ENCODE measurements at places on chromosomes 1 and 21. TPM values are rescaled to one million over a fixed set of nuclear protein-coding genes. Genes with fewer than 3 reads are reported as not detected.

The IVNS1ABP gene
- total RNA-seq: 116 TPM

The GRIK3 gene
- total RNA-seq: 0.08 TPM

The C1orf50 gene
- 11.0 TPM for total RNA-seq

GRCh38 chr1:31764312-31765040 lies at the start of gene ADGRB2:
Gene ADGRB2, minus strand, starts transcription at chr1:31764340. Its CDS starts 7,119 bp downstream, at chr1:31757221.
- no peak for DNase-seq

The CFH gene
- 58.0 TPM for total RNA-seq

The TTC3 gene
- 62.1 TPM for total RNA-seq

GRCh38 chr1:109643385-109644230 lies 12.3 kb upstream of the GSTM4 start:
- peak; percentile 93 for DNase-seq

DNA sequence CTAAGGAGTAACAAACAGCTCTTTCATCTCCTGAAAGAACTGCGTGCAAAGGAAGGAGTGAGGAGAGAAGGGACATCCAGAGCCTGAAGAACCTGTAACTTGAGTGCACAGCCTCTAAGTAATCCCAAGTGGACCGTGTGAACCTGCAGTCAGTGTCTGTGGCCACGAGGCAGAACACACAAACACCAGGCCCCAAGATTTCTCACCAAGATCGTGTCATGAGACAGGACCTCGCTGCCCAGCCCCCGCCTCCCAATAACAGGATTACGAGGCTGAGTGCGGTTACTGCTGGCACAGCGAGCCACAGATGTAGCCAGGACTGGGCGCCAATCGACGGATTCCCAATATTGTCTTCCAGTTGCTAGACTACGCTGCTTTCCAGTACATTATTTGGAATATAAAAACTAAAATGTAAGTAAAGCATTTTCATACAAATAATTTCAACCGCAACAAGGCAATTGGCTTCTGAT lies 101.3 kb upstream of the SLC25A33 start:
- DNase-seq: no peak

DNA sequence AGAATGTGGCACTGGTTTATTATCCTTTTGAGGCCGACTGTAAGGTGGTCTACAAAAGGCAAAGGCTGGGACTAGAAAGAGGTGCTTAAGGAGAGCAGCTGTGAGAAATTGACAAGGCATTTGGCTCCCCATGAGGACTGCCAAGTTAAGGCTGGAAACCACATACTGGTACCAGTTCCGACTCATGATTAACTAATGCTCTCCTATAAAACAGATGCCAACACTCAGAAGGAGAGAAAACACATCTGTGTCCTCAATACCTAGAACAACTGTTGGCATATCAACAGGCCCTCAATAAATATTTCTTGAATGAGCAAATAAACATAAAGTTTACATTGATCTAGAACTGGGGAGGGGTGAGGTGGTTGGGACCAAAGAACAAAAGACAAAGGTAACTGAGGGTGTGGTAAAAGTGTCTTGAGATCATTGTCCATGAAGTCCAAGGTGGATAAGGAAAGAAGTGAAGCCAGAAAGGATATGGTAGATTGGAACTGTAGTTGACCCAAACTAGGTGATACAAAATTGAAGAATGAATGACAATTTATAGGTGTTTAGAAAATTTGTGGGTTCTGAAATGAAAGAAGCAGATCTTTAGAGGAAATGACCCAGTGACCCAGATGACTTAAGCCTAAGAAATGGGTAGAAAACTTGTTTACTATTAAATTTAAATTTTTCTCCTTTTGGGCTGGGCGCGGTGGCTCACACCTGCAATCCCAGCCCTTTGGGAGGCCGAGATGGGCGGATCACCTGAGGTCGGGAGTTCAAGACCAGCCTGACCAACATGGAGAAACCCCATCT lies 16.9 kb upstream of the MCL1 start:
- no peak for DNase-seq

DNA sequence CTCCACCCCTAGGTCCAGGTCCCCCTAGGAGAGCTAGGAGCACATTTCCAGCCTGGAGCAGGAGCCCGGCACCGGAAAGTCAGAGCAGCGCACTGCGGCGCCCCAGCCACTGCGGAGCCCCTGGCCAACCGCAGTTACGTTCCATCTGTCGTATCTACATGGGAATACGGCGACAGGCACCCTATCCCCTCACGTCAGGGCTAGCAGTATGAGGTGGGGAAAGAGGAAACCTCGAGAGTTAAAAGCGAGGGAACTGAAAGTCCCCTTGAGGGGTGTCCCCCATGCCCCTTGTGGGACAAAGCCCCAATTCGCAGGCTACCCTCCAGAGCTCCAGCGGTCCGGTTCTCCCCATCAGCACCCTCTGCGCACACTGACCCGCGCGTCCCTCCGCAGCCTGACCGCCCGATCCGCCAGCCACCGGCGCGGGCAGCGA lies 995 bp downstream of the COLGALT2 start:
- DNase-seq: no peak

DNA sequence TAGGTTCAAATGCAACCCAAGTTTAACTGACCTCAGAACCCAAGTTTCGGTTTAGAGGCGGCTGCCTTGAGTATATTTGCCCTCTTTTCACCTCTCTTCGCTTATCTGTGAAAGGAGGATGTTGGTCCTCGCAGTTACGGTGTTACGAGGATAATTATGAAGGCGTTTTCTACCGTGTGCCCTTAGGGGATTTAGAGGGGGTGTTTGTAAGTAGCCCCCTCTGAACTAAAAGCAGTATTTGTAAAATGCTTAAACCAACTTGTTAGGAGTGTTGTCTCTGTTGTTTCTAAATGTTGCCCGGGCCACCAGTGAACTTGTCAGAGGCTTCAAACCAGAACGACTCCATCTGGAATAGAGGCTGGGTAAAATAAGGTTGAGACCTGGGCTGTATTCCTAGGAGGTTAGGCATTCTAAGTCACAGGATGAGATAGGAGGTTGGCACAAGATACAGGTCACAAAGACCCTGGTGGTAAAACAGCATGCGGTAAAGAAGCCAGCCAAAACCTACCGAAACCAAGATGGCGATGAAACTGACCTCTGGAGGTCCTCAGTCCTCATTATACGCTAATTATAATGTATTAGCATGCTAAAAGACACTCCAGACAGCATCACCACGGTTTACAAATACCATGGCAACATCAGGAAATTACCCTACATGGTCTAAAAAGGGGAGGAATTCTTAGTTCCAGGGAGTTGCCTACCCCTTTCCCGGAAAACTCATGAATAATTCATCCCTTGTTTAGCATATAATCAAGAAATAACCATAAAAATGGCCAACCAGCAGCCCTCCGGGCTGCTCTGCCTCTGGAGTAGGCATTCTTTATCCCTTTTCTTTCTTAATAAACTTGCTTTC lies 1.0 kb upstream of the PSRC1 start:
- DNase-seq: no peak

The ADORA1 gene
- total RNA-seq: 12.1 TPM

The TINAGL1 gene
- total RNA-seq: 180 TPM

DNA sequence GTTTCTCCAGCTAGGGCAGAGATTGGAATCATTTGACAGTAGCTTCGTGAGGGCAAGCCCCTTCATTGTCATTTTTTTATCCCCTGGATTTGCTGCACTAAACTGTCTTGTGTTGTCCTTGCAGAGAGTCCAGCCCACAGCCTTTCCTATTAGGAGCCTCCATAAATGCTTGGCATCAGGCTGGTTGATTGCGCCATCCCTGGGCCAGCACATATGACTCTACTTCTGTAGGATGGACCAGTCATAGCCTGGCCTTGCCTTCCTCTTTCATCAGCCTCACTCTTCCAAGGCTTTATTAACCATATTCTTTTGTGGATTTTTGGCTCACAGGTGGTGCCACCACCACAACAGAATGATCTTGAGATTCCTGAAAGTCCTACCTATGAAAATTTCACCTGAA lies 31.4 kb downstream of the LY9 start:
- no peak for DNase-seq

The DMRTA2 gene
- total RNA-seq: 0.08 TPM

The DNASE2B gene
- total RNA-seq: not detected

DNA sequence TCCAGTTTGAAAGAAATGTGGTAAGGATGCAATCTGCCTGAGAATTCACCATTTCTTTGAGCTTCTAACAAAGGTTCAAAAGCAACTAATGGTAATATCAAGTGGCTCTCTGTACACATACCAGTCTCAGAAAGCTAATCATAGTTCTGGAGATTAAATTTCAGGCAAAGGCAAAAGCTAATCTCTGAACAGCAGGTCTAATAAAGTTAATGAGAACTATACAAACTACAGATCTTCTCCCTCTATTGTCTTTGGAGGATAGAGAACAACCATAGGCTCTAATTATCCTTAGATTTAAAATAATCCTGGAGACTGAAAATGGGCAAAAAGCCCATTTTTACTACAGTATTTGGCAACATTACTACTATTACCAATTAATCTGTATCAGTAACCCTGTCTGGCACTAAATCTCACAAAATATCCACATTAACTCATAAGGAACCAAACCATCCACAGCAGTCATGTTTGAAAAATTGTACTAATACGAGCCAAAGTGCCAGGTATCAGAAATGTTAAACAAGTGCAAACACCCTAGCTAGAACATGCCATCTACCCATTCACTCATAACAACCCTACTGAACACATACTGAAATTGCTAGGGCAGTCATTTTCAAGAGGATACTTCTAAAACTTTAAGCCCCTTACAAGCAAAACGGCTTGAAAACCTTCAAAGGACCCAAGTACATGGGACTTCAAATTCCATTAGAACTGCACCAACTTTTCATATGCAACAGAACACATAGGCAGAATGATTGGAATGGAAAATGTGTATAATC lies 4.8 kb downstream of the DIPK1A start:
- no peak for DNase-seq

DNA sequence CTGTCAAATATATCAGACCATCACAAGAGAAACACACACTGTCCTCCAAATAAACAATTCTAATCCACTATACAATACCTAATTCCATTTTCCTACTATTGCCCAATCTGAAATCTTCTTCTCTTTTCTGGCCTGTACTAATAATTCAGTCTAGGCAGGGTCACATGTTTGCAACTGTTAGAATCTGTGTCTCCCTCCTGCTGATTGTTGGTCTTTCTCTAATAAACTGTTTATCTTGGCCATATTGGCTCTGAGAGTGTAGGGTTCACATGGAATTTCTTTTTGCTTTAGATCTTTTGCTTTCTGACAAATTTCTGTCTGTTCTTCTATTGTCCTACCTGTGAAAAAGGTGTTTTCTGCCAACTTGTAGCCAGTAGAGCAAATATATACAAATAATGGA lies 319.9 kb upstream of the ADAMTS5 start:
- DNase-seq: no peak

GRCh38 chr1:88060750-88061491 lies 623.2 kb upstream of the PKN2 start:
- DNase-seq: no peak

DNA sequence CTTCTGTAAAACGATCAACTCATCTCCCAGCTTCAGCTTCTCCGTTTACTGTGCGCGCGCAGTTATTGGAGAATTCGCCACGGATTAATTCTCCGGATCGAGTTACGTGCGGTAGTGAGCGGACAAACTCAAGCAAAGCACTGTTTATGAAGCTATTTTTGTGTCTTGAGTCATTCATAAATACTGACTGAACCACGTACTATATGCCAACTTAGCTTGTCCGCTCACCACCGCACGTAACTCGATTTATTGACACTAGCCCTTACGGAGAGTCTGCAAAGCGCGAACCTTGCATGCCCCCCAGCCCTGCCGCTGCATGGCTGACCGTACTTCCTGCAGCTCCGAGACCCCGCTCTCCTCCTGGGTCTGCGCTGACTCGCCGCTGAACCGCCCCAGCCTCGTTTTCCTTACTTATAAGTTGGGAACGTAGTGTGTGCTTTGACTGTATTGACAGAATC lies 773 bp downstream of the CHD1L start:
- no peak for DNase-seq

- DNase-seq: no peak
Measured at GRCh38 chr1:156897078-156897825, 3.7 kb downstream of the PEAR1 start.

The GREM2 gene
- total RNA-seq: not detected

DNA sequence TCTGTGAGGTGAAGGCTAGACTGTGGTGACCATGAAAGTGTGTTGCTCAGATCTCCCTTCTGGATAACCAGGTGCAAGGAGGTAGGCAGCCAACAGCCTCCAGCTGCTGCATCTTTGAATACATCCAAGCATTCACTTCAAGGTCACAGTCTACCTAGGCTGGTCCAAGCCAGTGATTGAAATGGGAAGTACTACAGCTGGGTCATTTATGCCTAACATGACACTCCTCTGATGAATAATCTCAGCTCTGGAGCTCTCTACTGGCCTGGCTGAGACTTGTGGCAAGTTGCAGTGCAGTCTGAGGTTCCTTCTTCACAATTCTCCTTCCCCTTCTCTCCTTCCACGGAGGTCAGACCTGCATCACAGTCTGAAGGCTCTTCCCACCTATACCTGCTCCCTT lies 35.0 kb upstream of the ARHGAP29 start:
- no peak for DNase-seq

The ZMPSTE24 gene
- 24.8 TPM for total RNA-seq

DNA sequence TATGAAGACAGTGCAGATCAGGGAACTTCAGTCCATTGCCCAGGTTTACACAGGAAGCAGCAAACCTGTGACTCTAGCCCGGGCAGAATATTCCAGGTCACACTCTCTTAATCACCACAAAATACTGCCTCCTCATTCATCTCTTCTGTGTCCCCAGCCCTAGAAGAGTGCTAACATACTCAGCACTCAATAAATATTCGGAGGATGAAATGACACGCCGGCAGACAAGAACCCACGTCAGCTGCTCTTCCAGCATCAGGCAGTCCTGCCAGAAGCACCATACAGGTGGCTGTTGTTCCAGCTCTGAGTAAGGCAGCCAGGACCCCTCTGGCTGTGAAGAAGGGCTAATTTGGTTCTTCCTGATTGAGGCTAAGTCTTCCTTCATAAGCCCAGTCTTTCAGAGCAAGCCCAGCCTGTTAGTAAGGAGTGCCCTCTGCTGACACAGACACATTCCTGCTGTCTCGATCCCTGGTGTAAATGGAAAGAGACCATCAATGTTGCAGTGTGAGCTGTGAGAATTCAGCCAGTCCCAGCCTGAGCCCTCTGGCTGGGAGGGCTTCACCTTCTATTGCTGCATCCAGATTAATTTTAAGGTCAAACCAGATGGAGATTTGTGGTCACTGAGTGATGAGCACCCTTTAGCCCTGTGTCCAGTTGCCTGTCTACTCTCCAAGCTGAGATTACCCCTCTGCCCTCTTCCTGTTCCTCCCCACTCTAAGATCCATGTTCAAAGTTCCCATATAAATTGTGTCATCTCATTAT lies 45.0 kb upstream of the KIRREL1 start:
- no peak for DNase-seq

The ABCA4 gene
- 0.19 TPM for total RNA-seq

The DNAJB4 gene
- 140 TPM for total RNA-seq

The FCGR3B gene
- total RNA-seq: 8.4 TPM

DNA sequence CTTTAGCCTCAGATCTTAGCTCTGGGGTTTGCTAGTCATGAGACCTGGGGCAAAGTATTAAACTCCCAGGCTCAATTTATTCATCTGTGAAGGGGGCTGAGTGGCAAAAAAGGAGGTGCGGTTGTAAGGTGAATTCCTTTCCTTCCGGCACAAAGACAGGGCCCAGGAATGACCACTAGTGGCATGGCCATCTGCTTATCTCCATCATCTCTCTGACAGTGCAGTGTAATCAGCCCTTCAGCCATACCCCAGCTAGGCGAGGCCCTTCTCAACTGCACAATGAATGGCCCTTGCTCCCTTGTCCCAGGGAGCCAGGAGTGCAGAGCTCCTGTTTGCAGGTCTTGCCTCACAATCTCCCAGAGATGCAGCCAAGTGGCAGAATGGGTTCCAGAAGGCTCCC lies 5.6 kb upstream of the SLC26A9 start:
- no peak for DNase-seq
